NCI-H2171 (cell line): ENCODE measurements at places on chromosomes 1 and 21.

- DNase-seq, result peak; percentile 90
These were observed 312 bp downstream of the ARNT start for GRCh38 chr1:150876119-150876454.

DNA sequence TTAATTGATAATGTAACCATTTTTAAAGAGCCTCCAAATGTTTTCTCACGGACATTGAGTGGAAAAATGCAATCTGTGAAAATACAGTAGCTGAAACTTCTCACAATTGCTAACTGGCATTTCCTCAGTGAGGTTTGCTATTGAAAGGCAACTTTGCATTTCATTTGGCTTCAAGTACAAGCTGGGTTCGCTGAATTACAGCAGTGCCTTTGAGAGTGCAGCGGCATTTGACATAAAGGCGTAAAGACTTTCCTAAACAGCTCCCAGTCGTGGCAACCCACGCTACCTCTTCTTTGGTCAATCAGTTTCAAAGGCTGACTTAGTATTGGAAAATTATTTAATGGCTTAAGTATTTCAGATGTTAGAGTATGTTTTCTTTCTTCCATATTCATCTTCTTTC is 39.3 kb upstream of the ZBTB18 start:
- no peak for DNase-seq

GRCh38 chr1:24285231-24285630 is 33.9 kb upstream of the GRHL3 start:
- peak; percentile 34 for DNase-seq

DNA sequence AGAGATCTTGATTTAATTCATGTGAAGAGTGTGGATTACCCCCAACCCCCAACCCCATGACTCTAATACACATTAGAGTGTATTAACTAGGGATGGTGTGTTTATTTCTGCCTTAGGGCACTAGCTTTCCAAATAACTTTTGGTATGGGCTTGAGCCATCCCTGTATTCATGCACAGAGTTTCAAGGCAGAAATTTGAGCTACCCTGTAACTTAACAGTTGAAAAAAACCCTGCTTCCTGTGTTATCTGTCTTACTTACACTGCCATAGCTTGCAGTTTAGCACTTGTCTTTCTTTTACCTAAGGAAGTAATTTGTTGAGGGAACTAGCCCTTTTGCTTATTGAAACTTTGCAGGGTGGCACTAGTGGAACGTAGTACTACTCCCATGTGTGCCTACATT is 6.3 kb downstream of the SRSF11 start:
- DNase-seq, result no peak

DNA sequence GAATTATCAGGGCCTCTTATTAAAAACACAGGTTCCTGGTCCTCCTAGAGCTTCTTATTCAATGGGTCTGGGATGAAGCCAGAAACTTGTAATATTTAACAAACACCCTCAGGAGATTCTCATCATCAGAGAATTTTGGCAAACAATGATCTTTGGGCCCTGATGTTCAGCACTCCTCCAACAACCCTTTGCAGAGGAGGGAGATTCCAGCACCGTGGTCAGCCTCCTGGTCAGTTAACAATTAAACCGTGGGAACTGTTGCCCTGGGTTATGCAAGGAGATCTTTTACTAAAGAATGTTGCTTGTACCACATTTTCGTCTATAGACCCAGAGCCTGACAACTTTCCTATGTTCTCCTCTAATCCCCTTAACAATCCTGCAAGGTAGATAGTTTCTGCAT is 294.4 kb downstream of the PLPP3 start:
- DNase-seq, result no peak

GRCh38 chr1:91818713-91818975 is 67.3 kb downstream of the TGFBR3 start:
- no peak for DNase-seq

- no peak for DNase-seq
These were observed 44.5 kb upstream of the C1orf87 start for GRCh38 chr1:60118085-60118484.

DNA sequence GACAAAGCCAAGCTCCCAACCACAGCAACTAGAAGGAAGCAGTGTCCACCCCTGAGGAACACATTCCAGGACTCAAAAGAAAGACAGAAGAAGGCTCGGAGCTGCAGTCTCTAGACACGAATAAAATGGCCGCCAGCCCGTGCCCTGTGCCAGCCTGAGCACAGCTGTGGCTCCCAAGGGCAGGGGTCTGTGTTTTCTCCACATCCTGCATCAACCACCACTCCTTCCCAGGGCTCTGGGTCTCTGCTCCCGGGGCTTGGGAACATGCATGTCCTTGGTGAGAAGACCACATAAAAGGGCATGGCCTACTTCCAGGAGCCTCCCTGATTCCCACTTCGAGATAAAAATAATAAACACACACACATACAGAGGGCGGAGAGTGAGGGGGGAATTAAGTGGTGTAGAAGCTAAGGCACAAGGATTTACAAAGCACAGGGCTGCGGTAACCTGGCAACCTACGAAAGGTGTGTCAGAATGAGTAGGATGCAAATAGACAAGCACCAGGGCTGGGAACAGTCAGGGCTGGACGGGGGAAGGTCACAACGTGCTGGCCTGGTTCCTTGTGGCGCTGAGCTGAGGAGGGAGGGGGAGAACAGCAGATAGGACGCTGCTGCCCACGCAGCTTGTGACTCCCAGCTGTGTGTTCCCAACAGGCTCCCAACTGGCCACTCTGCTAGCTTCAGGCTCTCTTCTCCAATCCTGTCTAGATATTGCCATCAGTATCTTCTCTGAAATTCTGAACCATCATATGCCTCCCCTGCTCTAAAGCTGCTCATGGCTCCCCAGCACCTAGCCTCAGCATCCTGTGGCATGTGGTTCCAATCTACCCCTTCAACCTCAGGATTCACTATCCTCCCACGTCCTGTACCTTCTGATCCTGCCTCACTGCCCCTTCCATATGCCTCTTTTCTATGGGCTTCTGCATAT is 72.5 kb downstream of the CD34 start:
- DNase-seq, result no peak

GRCh38 chr1:19533626-19534025 is 48.3 kb upstream of the CAPZB start:
- DNase-seq, result no peak
